Effector memory CD4-positive, alpha-beta T cell (primary cell): ENCODE measurements at places on chromosomes 16 and 17.

GRCh38 chr17:69060822-69061221, at the start of gene ABCA9:
ABCA9 (minus strand) TSS chr17:69060927; CDS start chr17:69051126, 9,801 bp downstream.
- no peaks in the 10 kb centered on the region for H3K36me3 ChIP-seq
- no peak for DNase-seq
- H3K4me3 ChIP-seq, result no peak within 1 kb of the TSS
- no peak within 1 kb of the TSS for H3K27ac ChIP-seq
- no peaks in the 10 kb centered on the region for H3K4me1 ChIP-seq
- no peaks in the 10 kb centered on the region for H3K27me3 ChIP-seq

DNA sequence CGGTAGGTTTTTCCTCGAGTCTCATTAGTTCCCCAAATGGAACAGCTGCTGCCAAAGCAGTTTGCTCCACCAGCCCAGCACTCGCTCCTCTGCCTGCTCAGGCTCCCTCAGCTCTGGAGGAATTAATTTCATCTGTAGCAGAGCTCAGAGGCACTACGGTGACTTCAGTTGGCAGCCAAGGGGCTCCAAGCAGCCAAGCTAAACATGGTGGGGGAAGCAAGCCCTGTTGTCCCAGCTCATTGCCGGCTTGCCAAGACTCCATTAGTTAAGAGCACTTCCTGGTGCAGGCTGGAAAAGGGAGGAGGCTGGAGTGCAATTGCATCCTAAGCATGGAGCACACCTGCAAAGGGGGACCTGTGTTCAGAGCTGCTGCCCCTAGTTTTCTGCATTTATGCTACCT, 78.7 kb upstream of the GPRC5B start:
- H3K27ac ChIP-seq, result no peak overlapping the region
- H3K27me3 ChIP-seq, result no peaks in the 10 kb centered on the region
- H3K36me3 ChIP-seq, result no peaks in the 10 kb centered on the region
- no peaks in the 10 kb centered on the region for H3K4me1 ChIP-seq
- H3K4me3 ChIP-seq, result no peak overlapping the region

DNA sequence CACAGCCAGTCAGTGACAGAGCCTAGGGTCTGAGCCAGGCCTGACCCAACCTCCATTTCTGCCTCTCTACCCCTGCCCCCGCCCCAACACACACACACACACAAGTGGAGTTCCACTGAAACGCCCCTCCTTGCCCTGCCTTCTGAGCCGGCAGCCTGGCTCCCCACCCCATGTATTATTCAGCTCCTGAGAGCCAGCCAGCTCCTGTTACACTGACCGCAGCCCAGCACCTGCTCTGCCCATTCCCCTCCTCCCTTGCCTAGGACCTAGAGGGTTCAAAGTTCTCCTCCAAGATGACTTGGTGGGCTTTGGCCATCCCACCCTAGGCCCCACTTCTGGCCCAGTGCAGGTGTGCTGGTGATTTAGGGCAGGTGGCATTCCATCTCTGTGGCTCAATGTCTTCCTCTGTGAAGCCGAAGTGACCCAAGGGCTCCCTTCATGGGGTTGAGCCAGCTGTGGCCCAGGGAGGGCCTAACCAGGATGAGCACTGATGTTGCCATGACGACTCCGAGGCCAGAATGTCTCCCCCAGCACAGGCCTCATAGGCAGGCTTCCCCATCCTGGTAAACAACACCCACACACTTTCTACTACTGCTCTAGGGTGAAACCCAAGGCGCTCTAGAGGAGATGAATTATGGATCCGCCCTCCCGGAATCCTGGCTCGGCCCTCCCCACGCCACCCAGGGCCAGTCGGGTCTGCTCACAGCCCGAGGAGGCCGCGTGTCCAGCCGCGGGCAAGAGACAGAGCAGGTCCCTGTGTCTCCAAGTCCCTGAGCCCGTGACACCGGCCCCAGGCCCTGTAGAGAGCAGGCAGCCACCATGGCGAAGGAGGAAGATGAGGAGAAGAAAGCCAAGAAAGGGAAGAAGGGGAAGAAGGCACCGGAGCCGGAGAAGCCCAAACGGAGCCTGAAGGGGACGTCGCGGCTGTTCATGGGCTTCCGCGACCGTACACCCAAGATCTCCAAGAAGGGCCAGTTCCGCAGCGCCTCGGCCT, 9.7 kb downstream of the MYO15A start:
- no peaks in the 10 kb centered on the region for H3K4me1 ChIP-seq
- no peak overlapping the region for H3K4me3 ChIP-seq
- H3K27ac ChIP-seq, result no peak overlapping the region
- DNase-seq, result no peak
- no peaks in the 10 kb centered on the region for H3K27me3 ChIP-seq

DNA sequence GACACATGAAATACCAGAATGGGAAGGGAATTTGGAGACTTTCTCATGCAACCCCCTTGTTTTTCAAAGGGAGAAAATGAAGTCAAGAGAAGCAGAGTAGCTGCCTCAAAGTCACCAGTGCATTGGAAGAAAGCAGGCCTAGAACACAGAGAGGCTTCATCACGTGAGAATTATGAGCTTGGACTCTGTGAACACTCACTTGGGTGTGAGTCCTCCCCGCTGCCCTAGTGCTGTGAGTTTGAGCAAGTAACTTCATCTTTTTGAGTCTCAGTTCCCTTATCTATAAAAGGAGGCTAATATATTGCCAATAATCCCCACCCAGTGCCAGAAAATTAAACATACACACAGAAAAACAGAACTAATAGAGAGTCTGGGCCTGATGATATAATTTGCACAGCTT, 315.8 kb downstream of the XYLT1 start:
- H3K36me3 ChIP-seq, result peaks cover 12% of the 10 kb centered on the region
- H3K4me1 ChIP-seq, result no peaks in the 10 kb centered on the region
- no peak for DNase-seq
- no peak overlapping the region for H3K27ac ChIP-seq
- H3K27me3 ChIP-seq, result no peaks in the 10 kb centered on the region
- no peak overlapping the region for H3K4me3 ChIP-seq

GRCh38 chr16:24255456-24256371, at the start of gene CACNG3:
CACNG3 (plus strand) TSS chr16:24256335; CDS start chr16:24256755, 420 bp downstream.
- no peaks in the 10 kb centered on the region for H3K4me1 ChIP-seq
- DNase-seq, result peak; percentile 16
- no peak within 1 kb of the TSS for H3K4me3 ChIP-seq
- peaks cover 16% of the 10 kb centered on the region for H3K27me3 ChIP-seq
- H3K27ac ChIP-seq, result no peak within 1 kb of the TSS

DNA sequence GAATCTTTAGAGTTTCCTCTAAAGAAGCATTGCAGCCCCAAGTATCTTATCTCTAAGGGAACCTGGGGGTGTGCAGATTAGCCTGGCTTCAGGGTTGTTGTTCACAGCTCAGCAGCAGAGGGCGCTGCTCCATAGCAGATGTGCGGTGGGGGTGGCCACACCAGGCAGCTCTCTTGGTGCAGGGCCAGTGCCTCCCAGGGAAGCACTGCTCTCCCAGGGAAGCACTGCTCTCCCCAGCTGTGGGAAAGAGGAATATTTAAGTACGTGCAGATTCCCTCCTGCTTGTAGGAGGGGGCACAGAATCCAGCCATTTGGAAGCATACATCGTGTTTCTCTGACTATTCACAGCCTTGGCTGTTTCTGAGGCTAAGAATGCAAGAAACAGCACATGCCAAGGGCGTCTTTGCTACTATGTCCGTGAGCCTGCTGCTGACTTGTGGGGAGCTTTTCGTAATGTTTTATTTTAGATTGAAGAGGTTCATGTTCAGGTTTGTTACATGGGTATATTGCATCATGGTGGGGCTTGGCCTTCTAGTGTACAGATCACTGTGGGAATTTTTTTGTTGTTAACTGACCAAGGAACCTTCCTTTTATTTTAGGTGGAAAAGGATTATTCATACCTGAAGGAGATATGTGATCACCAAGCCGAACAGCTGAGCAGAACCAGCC, 217.8 kb downstream of the SPECC1 start:
- no peaks in the 10 kb centered on the region for H3K36me3 ChIP-seq
- peak; percentile 10 for DNase-seq
- H3K27me3 ChIP-seq, result no peaks in the 10 kb centered on the region
- H3K4me3 ChIP-seq, result no peak overlapping the region
